ENCODE measurements at places on chromosomes 1 and 21.

DNA sequence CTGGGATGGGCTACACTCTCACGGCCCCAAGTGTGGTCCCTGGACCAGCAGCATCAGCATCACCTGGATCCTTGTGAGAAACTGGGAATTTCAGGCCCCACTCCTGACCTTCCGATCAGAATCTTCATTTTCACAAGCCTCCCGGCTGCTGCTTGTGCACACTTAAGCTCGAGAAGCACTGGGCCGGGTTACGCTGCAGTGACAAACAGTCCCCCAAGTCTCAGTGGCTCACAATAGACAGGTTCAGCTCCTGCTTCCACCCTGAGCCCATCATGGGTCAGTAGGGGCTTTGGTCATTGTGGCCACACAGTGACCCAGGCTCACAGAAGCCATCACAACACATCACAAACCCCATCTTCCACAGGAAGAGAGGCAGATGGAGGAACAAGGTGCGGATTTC is 63.5 kb downstream of the FHAD1 start:
- DNase-seq, result no peak

DNA sequence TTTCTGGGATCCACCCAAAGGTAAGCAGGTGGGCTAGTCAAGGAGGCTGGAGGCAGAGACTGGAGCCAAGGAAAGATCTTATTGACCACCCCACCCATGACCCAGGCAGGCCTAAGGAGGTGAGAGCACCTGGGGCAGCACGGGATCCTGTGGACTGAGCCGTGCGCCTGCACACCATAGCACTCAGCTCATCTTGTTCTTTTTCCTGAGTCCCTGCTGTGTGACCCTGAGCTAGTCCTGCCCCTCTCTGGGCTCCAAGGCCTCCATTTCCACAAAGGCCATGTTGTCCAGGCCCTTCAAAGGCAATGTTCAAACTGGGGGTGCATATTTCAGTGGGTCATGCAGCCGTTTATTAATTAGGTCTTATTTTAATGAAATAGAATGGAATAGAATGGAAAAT is 7.2 kb downstream of the FAM131C start:
- DNase-seq, result no peak

DNA sequence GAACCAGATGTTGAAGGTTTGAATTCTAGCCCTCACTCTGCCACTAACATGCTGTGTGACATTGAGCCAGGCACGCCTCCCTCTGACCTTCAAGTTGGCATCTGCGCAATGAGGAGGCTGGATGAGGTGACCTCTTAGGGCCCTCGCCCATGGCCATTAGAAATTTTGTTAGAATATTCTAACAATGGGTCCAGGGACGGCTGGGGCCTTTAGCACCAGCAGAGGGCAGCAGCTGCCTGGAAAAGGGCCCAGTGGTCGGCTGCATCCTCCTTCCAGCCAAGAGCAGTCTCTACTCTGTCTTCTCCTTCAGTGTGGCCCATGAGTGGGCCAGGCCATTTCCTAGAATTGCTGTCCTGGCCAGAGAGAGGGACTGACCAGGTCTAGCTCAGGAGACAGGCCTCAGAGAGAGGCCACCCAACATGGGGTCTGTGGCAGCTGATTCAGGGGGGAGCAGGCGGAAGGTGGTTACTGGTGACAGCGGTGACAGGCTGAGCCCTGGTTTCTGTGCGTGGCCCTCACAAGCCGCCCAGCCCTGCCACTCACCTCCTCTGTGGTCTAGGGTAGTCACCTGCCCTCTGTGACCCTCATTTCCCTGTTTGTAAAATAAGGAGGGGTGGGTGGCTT is 101.3 kb upstream of the ACTL8 start:
- DNase-seq, result peak; percentile 17

DNA sequence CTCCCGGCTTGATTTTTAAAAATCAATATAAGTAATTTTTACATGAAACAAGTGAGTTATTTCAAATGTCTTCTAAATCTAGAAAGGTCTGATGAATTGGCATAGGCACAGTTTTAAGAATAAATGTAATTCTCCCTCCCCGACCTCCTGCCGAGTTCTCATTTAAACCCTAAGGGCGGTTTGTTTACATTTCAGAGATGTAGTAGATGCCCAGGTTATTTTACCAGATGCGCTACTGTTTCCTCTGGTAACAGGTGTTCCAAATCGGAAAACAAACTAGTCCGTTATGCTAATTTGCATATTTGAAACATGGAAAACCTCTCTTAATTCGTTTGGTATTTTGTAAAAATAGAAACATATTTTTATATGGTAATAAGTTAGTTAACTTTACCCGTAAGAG is 53.8 kb upstream of the CFAP126 start:
- no peak for DNase-seq

DNA sequence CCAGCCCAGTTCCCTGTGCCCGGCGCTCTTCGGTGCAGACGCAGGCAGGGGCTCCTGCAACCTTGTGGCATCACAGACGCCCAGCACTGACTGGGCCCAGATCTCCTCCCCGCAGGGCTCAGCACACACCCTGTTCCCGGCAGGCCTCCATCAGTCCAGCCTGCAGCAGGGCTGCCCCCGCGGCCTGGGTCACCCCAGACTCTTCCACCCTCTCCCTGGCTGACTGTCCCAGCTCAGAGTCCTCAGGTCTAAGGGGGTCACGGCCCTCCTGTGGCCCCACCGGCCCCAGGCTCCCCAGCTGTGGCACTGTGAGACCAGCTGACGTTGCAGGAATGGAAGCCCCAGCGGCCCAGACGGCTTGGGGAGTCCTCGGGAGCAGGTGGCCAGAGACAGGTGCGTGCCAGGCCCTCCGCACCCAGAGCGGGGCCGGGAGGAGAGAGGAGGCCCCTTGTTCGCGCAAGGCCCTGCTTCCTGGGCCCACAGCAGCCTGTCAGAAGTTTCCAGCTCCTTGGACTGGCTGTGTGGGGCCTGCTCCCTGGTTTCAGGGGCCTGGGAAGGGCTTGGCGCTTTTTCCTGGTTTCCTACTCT is 4.2 kb downstream of the B3GALT6 start:
- no peak for DNase-seq

- DNase-seq, result no peak
Observed at GRCh38 chr1:31670593-31670964, 25.9 kb upstream of the PEF1 start.

DNA sequence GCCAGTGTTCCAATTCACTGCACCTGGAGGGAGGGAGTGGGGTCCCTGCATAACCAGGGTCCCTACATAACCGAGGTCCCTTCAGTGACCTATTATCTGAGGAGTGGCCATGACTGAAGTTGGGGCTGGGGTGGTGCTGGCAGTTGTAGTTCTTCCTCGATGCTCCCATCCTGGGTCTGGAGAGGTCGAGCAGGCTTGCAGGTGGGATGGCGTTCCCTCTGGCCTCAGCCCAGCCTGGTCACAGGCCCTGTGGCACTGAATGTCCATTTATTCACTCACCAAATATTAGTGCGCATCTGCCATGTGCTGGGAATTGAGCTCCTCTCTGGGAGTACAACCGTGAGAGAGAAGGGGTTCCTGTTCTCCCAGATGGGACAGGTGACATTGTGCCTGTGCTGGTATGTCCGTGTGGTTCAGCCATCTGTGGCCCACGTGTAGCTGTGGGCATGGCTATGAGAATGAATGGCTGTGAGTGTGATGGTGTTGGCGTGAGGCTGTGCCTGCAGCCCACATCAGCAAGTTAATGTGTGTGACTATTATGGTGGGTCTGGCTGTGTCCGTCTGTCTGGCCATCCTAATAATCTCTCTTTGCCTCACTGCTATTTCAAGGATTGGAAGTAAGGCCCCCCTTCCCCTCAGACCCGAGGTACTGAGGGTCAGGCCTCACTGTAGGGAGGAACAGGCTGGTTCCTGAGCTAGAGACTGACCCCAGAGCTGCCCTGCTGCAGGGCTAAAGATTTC is 3.9 kb upstream of the SLC6A9 start:
- DNase-seq, result no peak

GRCh38 chr1:161706113-161706481 is 932 bp upstream of the FCRLA start:
- DNase-seq, result no peak

DNA sequence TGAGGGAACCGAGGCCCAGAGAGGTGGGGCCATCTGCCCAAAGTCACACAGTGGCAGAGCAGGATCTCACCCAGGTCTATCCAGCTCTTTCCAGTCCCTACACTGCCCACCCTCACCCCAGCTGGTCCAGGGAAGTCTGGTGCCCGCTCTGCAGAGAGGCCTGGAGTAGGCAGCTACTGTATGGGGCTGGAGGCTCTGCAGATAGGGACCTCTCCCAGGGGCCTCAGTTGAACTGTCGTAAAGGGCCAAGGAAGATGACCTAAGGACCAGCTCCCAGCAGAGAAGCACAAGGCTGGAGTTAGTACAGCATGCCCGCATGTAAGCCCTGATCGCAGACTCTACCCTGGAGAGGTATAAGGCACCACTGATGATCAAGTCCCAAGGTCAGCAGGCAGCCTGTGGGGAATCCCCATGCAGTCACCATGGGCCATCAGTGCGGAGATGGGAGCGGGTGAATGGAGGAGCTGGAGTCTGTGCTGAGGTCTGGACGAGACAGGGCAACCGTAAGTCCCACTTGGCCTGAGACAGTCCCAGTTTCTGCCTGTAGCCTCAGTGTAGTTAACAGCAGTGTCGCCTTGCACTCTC is 320.2 kb downstream of the MATN1 start:
- no peak for DNase-seq

- DNase-seq, result no peak
Observed at GRCh38 chr1:109383854-109384253, 13.9 kb downstream of the SORT1 start.

- peak; percentile 28 for DNase-seq
Observed at GRCh38 chr1:203528976-203529835, 35.3 kb downstream of the OPTC start.

DNA sequence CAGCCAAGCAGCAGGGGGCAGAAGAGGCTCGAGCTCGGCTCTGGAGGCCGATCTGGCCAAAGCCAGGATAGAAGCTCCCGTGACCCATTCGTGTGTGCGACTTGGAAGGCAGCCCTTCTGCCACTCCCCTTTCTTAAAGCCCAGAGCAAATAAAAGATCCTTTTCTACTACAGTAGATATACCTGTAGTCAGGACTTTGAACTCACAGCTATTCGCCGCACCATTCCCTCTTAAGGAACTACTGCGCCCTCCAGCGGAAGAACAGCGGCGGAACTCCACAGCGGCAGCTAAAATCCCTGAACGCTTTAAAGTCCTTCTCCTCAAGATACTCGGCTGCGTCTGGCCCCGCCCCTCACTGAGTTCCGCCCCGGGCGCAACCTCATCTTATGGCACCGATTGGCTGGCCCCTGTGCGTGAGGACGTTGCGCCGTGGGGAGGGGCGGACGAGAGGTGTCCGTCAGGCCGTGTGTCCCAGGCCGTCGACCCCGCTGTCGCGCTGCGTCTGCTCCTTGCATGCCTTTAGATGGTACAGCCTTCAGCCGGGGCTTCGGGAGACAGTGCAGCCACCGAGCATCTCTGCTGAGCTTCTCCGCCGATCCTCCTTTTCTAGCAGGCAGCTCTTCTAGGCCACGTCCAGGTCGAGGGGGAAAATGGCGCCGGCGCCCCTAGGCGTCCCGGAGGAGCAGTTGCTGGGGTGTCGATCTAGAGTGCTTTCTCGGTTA is at the start of gene LRIG2:
Gene LRIG2 (plus strand): TSS at position 442 of the 722 bp plus-strand sequence. CDS start 209 bp downstream, at position 651.
- DNase-seq, result peak; percentile 98

DNA sequence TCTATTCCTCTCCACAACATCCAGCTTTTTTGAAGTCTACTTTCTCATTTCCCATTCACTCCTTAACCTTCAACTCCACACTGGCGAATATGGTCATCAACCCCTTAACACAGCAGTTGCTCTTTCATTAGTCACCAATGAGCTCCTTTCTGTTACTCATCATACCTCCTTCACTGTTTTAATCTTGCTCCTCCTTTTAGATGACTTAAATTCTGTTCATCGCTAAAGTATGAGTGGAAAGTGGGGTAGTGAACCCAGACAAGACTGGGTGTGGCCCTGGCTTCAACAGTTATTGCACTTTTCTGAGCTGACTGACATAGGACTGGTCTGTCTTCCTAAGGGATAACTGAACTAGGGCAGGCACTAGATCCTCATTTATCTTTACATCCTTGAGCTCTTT is 51.3 kb downstream of the AKT3 start:
- DNase-seq, result no peak

GRCh38 chr1:51559064-51559500 is 40.0 kb upstream of the EPS15 start:
- DNase-seq, result no peak

DNA sequence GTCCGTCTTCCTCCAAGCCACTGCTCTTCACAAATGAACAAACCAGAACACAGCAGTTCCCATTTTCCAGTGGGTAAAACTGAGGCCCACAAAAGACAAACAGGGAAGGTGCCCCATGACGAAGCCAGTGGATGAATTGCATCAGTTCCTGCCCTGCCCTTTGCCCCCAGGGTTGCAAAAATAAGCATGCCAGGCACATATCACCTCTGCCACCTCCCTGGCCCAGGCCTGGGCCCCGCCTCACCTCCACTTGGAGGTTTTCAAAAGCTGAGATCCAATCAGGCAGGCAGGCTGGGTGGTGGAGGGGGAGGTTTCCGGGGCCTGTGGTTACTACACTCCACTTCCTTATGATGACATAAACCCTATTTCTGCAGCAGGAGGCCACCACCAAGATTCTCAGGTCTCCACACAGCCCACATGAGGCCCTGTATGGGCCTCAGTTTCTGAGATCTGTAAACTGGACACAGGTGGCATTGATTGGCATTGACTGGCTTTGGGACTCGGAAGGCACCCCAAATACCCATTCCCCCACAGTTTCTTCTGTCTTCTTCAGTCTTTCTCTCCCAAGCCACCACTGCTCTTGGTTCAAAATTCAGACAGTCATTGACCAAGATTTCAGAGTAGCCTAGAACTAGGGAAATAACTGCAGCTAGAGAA is 4.1 kb downstream of the KIF21B start:
- peak; percentile 95 for DNase-seq

DNA sequence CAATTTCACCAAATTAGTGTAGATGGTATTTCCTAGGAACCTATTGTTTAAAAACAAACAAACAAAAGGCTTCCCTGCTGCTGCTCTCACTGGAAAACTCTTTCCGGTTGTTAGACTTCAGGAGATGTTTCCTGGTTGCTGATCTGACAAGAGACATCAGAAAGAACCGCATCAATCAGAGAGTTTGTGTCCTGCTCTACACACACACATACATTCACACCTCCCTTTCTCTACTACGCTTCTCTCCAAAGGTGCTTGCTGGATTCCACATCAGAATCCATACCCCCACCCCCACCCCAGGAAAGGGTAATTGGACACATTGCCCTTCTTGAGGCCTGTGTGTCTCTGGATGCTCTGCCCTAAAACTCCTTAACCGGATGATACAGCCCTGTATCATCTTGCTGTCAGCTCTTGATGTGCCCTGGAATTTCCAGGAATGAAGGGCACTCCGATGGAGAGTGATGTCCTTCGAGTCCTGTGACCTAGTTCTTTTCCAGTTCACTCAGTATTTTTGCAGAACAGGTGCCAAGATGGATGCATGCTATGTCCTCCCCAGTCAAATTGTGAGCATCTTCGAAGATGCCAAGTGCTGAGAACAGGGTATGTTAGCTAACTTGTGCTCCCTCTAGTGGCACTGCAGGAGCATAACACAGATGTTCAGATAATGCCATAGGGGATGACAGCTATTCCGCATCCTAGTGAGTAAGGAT is 113.7 kb upstream of the SLC35F3 start:
- DNase-seq, result peak; percentile 34

GRCh38 chr1:239802275-239802674 is 289.4 kb upstream of the FMN2 start:
- DNase-seq, result peak; percentile 29

Measured in common myeloid progenitor, CD34-positive (primary cell).